ENCODE measurements at places on chromosomes 7 and 10.
A peak's percentile ranks its signal among the peaks of the same experiment; 100 is the strongest.

GRCh38 chr7:85055906-85056305 lies 130.9 kb downstream of the SEMA3D start:
- no peak for DNase-seq

- DNase-seq = peak; percentile 80
Observed at GRCh38 chr7:106486331-106486730, 174.6 kb downstream of the CCDC71L start.

- no peak for DNase-seq
Observed at GRCh38 chr10:64873959-64874358, 1352.8 kb downstream of the REEP3 start.

DNA sequence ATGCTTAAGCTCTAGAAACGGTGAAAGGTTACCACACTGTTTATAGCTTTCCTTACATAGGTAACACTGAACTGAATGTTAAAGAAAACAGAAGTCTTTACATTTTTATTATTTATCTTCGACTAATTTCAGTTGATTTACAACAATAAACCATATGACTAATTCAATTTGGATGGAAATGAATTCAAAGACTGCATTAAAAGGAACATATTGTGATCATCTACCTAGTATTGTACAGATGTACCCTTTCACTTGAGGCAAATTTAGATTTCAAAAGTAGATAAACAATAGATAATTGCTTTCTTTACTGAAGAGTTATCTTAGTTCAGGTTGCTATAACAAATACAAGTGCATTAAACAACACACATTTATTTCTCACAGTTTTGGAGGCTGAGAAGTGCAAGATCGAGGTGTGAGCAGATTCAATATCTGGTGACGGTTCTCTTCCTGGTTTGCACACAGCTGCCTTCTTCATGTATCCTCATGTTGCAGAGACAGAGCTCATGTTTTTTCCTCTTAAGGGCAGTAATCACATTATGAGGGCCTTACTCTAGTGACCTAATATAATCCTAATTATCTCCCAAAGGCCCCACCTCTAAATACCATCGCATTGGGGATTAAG lies 15.0 kb upstream of the ARMC3 start:
- no peak for DNase-seq

- DNase-seq = no peak
Observed at GRCh38 chr10:49397036-49397999, 1.4 kb upstream of the DRGX start.

DNA sequence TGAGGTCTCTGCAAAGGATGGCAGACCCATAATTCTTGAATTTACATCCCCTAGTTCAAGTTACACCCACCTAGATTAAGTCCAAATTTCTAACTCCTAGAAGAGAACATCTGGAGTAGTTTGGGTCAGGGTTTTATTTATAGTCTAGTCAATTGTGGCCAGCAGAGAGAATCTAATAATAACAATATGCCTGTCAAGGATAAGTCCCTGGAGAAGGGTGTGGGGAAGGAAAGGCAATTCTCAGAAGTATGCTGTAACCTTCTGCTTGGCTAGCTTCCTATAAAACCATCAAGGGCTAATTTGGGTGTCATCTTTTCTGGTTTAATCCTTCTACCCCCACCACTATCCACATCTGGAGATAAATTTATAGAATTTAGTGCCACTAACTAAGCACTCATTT lies 52.8 kb upstream of the SEMA3E start:
- no peak for DNase-seq

DNA sequence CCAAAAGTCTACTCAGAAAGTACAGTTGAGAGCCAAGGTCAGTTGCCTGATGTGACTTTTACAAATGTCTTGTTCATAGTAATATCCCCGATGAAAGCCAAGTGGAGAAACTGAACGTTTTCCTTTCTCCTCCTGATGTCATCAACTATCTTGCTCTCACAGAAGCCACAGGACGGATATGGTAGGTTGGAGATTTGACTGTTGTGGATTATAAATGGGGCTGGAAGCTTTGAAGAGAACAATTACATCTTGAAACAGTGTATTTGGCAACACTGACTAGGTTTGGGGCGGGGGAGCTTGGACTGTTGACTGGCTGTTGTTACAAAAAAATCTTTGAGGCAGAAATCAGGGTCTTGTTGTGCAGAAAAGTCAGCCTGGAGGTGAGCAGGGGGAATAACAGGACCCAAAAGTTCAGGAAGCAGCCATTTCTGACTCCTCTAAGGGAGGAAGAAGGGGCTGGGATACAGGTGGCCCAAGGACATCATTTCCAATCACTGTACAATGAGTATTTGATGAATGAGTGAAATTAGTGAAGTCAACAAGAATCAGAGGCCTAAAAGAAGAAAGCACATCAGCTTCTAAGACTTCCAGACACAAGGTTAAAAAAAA lies 24.3 kb downstream of the PLEKHS1 start:
- no peak for DNase-seq

DNA sequence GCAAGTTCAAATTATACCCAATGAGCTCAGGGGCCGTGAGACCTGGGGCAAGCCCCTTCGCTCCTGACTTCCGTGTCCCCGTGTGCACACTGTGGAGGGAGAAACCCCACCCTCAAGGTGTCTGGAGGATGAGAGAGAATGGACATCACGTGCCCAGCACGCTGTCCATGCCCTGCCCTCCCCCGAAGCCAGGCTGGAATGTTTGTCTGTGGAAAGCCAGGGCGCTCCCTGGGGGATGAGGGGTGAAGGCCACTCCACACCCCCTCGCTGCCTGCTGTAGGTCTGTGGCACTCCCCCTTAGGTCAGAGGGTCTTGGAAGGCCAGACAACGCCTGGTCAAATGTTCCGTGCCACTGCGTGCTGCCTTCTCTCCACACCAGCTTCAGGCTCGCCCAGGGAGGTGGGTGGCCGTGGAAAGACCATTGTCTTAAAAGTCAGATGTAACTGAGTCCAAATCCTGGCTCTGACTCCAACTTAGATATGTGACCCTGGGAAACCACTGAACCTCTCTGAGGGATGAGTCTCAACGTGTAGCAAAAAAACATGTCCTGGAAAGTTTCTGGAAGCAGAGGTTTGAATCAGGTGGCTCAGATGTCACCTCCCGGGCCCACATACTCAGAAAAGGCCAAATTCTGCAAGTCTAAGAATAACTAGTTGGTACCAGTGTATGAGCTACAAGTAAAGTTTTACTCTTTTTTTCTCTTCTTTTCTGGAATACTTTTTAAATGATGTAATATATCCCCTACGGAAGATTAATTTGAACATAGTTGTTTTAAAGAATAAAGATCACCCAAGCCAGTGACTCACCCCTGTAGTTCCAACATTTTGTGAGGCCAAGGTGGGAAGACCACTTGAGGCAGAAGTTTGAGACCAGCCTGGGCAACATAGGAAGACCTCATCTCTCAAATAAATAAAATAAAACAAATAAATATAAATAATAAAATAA lies 24.9 kb downstream of the RCC1L start:
- peak; percentile 58 for DNase-seq

DNA sequence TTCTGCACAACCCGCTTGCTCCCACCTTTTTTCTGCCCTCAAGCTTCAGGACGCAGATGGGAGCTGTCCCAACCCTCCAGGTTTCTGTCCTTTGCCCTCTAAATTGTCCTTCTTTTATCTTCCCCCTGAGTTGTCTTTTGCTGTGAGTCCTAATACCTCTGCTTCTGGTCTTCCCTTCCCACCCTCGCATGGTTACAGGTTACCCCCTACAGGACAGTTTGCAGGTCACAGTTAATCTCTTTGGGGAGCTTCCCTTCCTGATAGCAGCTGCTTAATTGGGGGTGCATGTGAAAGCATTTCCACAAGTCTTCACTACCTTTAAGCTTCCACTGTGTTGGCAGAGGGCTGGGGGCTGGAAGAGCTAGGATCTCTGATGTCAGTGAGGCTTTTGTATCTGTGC lies 121.5 kb upstream of the CXCL12 start:
- no peak for DNase-seq

DNA sequence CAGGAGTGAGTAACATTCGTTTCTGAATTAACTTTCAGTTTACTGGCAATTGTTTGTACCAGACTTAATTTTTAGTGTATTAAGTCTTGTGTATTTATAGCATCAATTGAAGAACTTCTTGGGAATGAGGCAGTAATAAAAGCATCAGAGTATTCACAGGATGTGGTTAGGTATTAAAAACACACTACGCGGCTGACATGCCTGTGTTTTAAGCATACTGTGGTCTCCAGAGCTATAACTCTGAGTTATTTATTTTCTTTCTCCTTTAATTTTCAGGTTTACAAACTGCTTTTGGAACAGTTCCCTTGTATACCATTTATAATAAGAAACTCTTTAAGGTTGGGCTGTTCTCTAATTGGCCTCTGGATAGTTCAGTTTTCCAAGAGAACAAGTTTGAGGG lies 626.1 kb upstream of the NRG3 start:
- DNase-seq = no peak

All from iris pigment epithelial cell (primary cell).